ENCODE measurements at places on chromosomes 16 and 17.

- DNase-seq = no peak
These were observed 31.3 kb upstream of the MRPS23 start for GRCh38 chr17:57881143-57881542.

GRCh38 chr16:3026609-3027488 lies 3.0 kb downstream of the THOC6 start:
- DNase-seq = no peak

DNA sequence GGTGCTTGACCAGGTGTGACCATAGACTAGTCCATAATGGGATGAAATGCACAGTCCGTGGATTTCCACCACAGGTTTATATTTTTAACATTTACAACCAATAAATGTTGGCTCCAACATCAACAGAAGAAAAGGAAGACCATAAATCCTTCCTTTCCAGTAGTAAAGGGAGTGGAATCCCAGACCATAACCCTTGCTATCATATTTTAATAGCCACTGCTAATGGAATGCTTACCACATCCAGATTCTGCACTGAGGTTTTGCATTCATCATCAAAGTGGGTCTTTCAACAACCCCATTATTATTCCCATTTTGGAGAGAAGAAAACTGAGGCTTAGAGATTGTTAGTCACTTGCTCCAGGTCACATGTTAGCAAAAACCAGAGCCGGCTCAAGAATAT lies 106.7 kb downstream of the FOXL1 start:
- DNase-seq = no peak

DNA sequence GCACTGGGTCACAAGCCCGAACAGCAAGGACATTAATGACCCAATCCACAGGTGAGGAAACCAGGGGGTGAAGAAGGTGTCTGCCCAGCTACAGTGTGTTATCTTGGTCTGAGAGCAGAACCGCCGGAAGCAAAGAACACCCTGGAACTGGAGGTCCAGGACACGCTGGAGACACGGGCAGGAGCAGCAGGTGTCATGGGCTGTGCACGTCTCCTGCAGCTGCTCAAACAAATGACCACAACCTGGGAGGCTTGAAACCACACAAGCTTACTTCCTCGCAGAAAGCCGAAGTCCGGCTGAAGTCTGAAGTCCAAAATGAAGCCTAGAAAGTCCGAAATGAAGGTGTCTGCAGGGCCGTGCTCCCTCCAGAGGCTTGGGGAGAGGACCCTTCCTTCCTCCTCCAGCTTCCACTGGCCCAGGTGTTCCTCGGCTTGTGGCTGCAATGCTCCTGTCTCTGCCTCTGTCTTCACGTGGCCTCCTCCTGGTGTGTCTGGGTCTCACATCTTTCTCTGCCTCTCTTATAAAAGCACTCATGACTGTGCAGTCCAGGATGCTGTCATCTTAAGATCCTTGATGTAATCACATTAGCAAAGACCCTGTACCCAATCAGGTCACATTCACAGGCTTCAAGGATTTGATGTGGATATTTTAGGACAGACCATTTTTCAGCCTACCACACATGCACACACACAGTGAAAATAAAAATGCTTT lies 351.2 kb downstream of the C16orf95 start:
- no peak for DNase-seq

GRCh38 chr17:48835971-48836370 lies 5.1 kb downstream of the CALCOCO2 start:
- DNase-seq = no peak

DNA sequence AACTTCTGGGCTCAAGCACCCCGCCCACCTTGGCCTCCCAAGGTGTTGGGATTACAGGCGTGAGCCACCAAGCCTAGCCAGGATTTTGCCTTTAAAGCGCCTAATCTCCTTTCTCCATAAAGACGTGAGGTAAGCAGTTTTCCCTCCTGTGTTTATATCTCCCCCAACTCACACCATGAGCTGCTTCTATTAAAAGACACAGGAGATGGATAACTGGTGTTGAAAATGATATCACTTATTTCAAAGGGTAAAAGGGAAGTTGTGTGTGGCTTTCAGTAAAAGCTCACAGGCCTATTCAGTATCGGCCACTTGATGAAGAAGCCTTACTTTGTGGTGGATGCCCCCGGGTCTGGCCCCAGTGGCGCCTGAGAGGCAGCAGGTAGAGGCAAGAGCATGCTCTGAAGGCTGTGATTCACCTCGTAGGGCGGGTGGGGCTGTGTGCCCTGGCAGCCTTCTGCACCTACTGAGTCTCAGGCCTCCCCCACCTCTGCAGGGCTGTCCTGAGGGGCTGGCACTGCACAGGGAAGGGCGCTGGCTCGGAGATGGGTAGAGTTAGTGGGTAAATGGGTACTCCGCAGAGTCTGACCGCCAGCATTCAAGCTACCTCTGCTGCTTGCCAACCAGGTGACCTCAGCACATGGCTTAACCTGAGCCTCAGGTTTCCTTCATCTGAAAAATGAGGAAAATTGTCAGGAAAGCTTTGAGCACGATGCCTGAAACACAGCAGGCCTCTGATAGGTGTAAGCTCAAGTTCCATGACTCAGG lies 146.8 kb downstream of the CLEC16A start:
- DNase-seq = no peak

DNA sequence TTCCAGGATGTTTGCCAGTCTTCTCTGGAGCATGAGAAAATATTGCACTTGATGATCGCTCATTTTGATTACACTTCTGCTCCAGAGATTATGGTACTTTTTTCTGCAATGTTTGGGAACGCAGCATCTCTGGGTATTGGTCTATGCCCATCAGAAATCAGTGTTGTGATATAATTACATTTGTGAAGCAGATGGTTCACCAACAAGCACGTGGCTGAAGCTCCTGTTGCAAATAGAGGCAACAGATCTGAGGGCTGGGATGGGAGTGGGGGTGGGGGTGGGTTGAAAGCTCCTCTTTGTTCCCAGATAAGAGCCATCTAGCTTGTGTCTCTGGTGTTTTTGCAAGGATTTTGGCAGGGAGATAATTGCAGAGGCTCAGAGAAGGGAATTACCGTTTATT lies 252.3 kb downstream of the SHISA9 start:
- DNase-seq = no peak

DNA sequence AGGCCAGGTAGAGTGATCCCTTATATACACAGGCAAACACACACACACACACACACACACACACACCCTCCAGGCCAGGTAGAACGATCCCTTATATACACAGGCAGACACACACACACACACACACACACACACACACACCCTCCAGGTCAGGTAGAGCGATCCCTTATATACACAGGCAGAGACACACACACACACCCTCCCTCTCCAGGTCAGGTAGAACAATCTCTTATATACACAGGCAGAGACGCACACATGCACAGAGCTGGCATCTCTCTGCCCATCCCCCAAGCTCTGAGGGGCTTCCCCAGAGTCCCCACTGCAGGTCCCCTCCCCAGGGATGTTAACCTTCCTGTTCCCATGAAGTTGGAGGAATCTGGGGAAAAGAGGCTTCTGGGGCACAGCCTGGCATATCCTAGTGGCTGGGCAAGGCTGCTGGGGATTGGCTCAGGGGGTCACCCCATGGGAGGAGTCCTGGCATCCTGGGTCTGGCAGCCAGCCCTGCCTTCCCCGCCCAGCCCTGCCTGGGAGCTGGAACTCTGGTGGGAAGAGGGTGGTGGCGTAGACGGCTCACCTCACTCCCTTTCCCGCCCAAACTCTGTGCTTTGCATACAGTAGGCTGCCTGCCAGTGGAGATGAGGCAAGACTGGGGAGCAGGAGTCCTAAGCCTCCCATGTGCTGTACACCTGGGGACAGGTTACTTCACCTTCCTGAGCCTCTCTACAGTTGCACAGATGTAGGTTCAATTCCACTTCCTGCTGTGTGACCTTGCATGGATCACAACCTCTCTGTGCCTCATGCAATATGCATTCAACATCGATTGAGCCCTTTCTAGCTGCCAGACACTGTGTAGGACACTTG lies 41.8 kb downstream of the TEKT5 start:
- no peak for DNase-seq

GRCh38 chr16:30930160-30930571 lies 6.8 kb downstream of the FBXL19 start:
- no peak for DNase-seq

- DNase-seq = no peak
These were observed 132.5 kb downstream of the AATF start for GRCh38 chr17:37081287-37081686.

DNA sequence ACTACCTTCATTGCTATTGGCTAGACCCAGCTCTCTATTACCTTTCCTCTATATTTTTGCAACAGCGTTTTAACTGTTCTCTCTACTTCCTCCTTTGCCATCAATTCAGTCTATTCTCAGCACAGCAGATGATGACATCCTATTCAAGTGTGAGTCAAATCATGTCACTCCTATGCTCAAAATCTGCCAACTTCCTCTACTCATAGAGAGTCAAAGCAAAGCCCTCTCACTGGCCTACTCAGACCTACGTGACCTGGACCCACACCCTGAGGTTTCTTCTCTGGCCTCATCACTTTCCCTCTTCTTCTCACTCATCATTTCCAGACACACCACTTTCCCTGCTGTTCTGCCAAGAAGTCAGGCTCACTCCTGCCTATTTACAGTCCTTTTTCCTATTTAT lies 289.0 kb upstream of the AXIN2 start:
- no peak for DNase-seq

DNA sequence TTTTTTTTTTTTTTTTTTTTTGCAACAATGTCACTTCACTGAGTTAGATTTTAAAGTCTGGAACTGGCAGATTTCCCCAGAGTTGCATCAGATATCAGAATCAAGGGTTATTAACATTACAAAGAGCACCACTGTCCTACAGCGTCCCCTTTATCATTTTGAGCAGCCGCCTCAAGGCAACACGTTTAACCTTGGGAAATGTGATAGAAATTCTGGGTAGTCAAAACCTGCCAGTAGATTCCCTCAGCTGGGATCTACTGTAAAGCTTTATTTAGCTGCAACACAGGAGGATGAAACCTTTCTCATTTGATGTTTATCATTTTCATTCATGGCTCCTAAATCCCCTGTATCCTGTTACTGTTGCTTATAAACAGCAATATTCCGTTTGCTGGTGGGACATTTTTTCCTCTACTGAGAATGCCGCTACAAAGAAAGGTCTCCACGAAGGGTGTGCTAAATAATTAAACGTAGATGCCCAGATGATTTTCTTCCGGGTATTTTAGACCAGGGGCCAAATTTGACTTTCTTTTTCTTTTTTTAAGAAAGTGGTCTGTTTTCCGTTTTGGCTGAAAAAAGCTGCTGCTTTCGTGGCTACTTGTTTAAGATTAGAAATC lies 436.1 kb upstream of the GOT2 start:
- DNase-seq = no peak

- DNase-seq = no peak
These were observed 2.4 kb upstream of the CACNA1H start for GRCh38 chr16:1150511-1150982.

DNA sequence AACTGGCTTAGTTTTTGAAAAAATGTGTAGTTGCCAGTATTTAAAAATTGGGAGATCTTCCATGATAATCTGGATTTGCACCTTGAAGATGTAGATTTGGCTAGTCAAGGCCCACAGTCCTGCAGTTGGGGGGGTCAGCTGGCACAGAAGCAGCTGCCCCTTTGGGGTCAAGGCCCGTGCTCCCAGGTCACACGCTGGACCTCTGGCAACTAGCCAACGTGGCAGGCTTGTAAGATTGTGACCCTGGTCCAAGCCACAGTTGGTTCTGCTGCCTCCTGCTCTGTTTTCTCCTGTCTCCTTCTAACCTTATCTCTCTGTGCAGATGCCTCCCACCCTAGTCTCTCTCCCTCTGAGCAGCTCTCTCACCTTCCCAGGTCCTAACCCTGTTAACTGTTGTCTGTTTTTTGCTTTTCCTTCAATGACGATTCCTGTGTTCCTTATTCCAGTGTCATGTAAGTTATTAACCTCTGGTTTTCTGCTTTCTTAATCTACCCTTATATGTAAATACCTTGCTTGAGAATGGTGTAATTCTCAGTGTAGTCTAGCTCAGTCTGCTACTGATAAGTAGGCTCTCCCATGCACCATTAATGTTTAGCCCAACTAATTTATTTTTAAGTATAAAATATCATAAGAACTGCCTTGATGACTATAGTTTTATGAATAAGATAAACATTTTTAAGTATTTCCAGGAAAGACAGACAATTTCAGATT lies 27.9 kb downstream of the CLEC16A start:
- DNase-seq = no peak

DNA sequence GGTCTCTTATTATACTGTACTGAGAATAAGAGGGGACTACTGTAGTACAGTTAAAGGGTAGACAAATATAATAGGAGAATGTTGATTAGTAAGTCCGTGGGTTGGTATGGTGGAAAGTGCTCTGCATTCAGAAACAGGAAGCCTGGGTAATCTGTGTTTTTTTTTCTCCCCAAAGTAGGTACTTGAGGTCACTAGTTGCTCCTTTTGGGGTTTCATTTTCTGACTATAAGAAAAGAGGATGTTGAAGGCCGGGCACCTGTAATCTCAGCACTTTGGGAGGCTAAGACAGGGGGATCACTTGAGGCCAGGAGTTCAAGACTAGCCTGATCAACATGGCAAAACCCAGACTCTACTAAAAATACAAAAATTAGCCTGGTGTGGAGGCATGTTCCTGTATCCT lies 42.0 kb upstream of the MMD start:
- DNase-seq = no peak

- DNase-seq = no peak
These were observed 860 bp upstream of the PLCG2 start for GRCh38 chr16:81778231-81778630.

DNA sequence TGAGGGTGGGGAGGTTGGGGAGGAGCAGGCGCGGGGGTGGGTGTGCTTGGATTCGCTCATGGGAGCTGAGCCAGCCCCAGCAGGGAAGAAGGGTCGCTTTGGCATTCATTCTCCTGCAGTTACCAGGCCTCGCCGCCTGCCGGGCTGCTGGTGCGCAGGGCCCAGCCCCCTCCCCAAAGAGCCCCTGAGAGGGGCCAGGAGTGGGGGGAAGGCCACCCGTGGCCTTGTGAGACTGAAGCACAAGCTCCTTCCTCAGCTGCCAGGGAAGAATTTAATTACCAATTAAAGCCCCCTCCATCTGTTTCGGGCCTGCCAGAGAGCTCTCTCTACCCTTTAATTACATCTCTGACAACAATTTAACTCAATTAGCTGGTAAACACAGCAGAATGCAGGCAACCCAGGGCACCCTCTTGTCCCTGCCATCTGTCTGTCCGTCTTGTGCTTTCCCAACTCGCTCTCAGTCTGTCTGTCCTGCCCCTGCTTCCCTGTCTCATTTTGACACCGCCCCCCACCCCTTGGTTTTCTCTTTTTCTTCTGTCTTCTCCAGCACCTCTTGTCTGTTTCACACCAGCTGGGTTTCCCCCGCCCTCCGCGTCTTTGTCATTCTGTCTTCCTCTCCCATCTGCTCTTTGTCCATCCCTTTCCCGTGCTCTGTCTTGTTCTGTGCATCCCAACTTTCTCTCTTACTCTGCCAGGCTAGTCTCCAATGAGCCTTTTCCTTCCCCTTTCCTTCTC lies 32.7 kb downstream of the CDK5RAP3 start:
- no peak for DNase-seq

- no peak for DNase-seq
These were observed 26.1 kb upstream of the HOXB13 start for GRCh38 chr17:48754500-48755261.

Measured in nucleus accumbens (tissue), 56 donors.